ENCODE measurements at places on chromosomes 11 and 22.
A peak's percentile ranks its signal among the peaks of the same experiment; 100 is the strongest.

DNA sequence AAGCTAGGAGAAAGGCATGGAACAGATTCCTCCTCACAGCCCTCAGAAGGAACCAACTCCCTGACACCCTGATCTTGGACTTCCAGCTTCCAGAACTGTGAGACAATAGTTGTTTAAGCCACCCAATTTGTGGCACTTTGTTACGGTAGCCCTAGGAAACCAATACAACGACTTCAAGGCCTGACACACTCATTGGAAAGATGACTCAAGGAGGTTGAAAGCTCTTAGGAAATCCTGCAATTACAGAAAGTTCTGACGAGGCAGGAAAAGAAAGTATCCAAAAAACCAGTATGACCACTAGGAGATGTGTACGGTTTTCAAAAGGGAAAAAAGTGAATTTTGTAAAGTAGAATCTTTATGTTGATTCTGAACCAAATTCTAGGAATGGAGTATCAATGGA is 161.4 kb downstream of the SWAP70 start:
- DNase-seq = no peak

DNA sequence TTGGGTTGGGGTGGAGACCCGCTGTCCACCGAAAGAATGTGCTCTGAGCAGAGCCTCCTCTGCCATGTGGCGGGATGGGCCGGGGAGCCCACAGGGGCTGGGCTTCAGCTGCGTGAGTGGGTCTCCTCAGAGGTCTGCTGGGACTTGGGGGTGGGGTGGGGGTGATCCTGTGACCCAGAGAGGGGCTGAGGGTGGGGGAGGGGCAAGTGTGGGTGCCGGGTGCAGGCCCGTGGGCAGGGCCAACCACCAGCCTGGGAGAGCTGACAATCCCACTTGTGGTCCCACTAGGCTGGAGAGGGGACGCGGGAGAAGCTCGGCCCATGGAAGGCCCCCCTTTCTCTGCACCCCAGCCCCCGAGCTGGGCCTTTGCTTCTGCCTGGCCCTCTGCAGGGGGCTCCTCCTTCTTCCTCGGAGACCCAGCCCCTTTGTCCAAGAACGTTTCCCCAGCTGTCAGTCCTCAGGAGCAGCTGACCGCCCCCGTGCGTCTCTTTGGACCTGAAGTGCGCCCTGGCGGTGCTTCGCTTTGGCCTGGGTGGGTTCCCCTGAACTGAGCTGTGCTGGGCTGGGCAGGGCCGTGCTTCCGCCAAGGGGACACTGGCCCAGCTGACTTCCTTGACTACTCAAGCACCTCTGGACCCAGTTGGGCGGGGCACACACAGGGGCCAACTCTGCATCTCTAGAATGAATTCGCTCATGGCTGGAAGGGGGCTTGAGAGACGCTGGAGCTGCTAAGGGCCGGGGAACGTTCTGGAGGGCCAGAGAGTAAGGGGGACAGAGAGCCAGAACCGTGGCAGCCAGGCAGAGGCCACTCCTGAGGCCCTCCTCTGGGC is 30.2 kb downstream of the OSBPL5 start:
- peak; percentile 8 for DNase-seq

DNA sequence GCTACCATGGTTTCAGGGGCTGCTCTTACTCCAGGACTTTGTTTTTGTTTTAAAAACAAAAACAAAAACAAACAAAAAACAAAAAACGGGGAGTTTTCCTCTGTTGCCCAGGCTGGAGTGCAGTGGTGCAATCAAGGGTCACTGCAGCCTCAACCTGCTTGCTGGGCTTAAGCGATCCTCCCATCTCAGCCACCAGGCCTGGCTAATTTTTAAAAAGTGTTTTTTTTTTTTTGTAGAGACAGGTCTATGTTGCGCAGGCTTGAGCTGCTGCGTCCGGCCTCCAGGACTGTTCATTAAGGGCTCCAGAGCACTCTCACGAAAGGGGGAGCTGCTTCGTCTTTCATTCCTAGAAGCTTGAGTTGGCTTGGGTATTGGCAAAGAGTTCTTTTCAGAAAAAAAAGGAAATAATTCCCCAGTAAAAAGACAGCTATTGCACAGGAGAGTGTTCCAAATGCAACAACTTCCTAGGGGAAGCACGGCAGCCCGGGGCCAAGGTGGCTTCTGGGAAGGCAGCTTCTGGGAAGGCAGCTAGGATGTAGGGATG is 78.5 kb downstream of the NAT10 start:
- no peak for DNase-seq

DNA sequence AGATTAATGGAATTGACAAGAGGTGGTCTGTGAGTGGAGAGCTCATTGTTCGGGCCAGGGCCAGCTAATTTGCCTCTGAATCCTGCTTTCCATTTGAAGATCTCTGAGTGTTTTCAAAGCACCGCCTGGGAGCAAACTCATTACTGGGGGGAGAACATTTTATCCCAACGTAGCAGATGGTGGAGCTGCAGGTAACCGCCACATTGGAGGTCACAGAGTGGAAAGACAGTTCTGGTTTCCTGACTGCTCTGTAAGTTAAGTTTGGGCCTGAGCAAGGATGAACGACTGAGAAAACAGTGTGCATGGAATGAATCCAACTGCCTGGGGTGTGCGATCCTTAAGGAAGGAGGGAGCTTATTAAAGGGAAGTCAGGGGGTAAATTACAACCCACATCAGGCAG is 30.5 kb downstream of the LMO2 start:
- no peak for DNase-seq

DNA sequence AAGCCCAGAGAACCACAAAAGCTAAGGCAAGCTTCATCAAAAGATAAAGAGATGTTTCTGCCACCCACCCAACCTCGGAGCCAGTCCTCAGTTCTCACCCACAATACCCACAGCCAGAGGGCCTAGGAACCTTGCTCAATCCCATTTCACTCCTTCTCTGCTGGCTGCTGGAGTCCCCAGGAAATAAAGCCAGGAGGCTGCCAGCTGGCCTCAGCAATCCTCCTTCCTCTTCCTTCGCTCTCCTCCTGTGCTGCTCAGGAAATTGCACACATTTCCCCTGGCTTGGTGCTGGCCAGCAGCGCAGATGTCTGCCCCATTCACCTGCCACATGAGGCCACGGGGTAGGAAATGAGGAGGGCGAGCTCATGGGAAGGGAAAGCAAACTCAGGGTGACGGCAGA is 91.8 kb upstream of the LDLRAD3 start:
- peak; percentile 9 for DNase-seq

- no peak for DNase-seq
Observed at GRCh38 chr22:46180370-46181137, 30.2 kb downstream of the PPARA start.

- no peak for DNase-seq
Observed at GRCh38 chr22:44291265-44291664, 21.5 kb downstream of the SHISAL1 start.

DNA sequence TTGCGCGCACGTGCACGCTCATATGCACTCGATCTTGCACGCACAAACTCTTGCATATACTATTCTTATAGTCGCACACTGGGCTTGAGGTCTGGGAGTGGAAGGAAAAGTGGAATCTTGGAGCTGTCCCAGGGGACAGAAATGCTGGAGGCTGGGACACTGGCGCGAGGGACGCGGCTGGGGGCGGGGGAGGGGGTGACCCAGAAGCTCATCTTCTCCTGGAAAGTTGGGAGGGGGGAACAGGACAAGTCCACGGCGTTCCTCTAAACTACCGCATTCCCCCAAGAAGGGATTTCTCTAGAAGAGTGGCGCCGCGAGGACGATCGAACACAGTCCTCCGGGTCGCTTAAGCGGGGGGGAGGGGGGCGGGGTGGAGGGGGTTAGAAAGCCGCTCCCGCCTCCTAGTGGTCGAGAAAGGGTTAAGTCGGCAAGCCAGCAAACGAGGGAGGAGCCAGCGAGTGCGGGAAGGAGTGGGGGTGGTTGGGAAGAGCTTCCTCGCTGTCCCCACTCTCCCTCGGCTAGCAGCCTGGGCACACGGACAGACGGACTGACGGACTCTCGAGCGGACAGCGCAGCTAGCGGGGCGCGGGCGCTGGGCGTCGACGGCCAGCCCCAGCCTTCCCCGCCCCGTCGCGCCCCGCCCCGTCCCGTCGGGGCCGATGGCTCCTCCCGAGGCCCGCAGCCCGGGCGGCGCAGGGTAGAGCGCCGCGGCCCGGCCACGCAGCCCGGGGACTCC is at the start of gene RTN4RL2:
RTN4RL2 (plus strand) TSS at position 507 of the 736 bp plus-strand sequence. CDS start 338 bp downstream, outside the sequence.
- DNase-seq = no peak

- DNase-seq = no peak
Observed at GRCh38 chr11:96284917-96285316, 58.1 kb downstream of the MAML2 start.

DNA sequence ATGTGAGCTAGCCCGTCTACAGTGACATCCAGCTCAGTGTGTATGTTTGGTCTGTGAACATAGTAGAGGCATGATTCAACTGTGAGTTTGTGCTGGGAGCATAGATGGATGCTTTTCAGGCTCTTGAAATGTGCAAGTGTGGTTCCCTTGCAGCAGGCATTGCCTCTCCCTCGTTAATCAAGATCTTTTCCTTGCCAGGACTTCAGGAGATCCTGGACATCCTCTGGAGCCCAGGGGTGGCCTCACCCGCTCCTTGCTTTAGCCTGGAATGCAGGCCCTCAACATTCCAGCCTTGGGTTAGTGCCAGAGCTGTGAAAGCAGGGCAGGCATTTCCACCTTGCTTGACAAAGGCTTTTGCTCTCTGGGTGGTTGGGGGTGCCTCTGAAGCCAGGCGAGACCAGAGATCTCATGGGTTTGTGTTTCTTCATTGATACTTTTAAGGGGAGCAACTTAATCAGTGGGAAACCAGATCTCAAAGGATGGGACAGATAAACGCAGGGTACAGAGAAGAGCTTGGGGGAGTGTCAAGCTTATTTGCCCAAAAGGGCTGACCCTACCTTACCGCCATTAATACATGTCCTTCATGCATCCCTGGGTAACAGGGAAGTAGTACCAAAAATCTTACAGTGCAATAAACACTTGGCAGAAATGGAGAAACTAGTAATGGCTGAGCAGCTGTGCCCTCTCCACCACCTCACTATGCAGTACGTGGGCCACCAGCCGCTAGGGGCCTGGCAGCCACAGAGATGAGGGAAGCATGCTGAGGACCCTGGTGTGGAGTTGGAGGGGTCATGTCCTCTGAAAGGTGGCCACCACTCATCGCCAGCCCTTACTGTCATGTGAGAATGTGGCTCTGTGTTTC is 72.1 kb downstream of the PTPRJ start:
- peak; percentile 25 for DNase-seq

- DNase-seq = no peak
Observed at GRCh38 chr22:43542681-43543521, 131.1 kb downstream of the MPPED1 start.

- DNase-seq = no peak
Observed at GRCh38 chr22:19143967-19144400, 467 bp downstream of the ESS2 start.

GRCh38 chr11:20599221-20600019 is at the start of gene SLC6A5:
Gene SLC6A5, plus strand, starts transcription at chr11:20599608. Its CDS starts 65 bp downstream, at chr11:20599673.
- DNase-seq = no peak

- DNase-seq = no peak
Observed at GRCh38 chr11:44746894-44747293, 20.1 kb downstream of the TSPAN18 start.

- no peak for DNase-seq
Observed at GRCh38 chr22:27139935-27140511, 482.6 kb downstream of the MIAT start.

DNA sequence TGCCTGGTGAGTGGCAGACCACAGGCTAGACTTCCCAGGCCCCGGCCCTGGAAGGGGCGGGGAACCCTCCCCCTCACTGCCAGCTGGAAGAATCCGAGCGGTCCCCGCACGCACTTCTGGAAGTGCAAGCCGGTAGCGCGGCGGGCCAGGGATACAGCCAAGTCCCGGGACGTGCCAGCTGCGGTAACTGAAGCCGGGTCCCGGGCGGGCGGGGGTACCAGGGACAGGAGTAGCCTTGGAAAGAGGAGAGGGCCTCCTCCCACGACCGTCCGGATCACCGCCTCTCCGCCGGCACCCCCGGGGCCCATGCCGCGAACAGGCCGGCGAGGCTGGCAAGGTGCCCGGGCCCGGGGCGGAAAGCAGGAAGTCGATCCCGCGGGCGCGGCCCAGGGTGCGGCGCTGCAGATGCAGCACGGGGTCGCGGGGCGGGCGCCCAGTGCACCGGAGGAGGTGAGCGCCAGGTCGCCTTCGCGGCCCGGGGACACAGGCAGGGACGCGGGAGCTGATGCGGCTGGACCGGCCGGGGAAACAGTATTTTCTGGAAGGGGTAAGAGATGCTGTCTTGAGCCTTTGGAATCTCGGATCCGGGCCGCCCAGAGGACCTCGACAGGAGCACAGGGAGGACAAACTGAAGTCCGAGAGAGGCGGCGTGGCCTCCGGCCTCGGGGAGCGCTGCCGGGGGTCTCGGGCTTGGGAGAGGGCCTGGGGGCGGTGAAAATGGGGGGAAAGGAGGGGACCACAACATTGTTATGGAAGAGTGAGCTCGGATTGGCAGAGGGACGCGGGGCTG is 783 bp upstream of the SLC35C1 start:
- peak; percentile 94 for DNase-seq
